Neural progenitor cell (in vitro differentiated cells): ENCODE measurements at places on chromosomes 13 and 19. TPM values are rescaled to one million over a fixed set of nuclear protein-coding genes. Genes with fewer than 3 reads are reported as not detected.

DNA sequence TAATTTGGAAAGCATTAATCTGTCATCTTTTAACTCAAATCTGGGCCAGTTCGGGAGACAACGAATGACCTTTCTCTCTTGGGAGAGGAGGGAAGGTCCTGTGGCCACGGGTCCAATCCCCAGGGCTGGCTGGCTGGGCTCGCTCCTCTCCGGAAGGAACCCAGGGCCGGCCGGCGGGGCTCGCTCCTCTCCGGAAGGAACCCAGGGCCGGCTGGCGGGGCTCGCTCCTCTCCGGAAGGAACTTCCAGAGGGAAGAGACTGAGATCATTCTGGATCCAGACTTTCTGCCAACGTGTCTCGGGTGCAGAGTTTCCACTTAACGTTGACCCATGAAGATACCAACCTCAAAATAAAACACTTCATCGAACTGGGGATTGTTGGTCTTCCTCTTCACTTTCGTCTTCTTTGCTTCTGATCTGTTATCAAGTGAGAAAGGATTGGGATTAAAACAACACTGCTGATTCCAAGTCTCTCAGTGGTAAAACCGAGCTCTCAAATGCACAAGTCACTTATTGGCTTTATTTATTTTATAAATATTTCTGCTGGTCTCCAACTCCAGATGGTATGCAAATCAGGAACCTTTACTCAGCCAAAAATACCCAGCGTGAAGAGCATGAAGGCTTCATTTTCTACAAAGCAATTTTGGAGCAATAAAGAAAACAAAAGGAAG lies 53.3 kb upstream of the C13orf46 start:
- no peak for DNase-seq

- no peak for DNase-seq
Observed at GRCh38 chr13:29435125-29435911, 160.2 kb downstream of the SLC7A1 start.

DNA sequence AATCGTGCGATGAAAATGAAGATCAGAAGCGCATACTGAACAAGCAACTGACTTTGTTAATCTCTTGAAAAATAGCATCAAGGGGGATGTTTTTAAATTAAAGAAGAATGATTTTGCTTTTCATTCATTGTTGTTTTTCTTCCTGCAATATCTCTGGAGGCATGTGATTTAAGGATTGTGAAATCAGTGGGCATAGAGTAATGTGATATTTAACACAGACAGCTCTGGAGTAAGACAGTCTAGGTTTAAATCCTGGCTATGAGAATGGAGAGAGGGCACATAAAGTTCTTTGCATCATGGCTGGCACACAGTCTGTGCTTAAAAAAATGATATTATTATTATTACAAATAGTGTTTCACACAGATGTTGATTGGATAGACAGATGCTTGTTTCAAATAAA lies 243.1 kb upstream of the NBEA start:
- DNase-seq, result no peak

DNA sequence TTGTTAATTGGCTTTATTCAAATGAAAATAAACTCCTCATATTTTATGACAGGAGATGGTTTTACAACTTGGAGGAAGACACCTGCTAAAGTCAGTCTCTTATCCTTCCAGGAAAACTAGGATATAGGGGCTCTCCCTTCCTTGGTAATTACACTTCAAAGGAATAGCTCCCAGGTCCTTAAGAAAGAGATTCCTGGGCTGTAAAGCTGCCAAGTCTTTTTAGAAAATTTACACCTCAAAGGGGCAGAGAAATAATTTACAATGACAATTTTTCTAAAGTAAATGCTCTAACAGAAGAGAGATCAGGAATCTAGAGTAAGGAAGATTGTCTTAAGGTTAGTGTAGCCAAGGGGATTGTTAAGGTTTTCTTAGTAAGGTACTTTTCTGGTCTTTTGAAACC lies 1359.0 kb downstream of the OLFM4 start:
- DNase-seq, result no peak

DNA sequence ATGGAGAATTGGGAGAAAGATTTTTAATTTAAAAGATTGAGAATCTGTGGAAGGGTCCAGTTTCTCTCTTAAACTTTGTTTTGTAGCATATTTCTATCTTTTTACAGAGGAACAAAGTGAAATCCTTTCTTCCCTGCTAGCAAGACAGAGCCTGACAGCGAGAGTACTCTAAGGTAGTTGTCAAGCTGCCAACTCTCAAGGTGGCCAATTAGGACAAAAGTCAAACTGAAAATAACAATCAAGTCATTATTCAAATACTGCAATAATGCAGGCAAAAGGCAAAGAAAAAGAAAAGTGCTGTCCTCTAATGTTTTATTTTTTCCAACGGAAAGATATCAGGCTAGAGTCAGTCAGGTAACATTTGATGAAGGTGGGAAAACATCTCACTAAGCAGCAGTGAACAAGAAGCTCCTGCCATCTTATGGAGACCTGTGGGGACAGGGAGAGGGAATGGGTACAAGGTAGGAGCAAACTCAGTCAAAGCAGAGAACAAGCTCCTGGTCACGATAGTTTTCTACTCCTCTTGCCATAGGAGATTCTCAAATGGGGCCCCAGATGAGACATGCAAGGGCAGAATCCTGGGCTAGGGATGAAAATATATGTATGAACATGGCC lies 801.9 kb upstream of the SLITRK1 start:
- no peak for DNase-seq

DNA sequence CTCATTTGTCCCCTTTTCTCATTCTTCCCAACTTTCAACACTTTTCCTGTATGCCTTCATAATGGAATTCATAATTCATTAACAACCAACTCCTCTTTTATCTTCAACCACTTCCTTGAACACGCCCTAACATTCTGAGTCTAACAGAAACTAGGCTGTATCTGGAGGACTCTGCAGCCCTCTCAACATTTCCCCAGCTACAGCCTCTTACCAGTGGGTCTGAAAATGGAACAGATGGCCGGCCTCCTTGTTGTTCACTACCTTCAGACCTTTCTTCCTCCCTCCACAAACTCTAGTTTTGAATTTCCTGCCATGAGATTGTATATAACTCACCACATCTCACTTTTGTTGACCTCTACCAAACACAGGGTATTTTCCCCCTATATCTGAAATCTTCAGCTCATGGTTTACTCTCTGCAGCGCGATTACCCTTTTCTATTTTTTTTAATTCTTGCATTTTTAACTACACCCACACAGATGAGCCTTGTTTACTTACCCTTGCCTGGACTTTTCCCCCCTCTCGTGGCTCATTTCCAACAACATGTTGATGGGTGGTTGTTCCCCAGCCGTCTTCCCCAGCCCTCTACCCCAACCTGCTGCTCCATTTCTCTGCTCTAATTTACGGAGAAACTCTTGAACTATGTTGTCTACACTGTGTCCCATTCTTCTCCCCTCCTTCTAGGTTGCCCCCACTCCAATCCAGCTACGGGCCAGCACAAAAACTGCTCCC lies 846 bp downstream of the ZNF790 start:
- no peak for DNase-seq

- DNase-seq, result peak; percentile 97
Observed at GRCh38 chr19:11137542-11138384, 17.8 kb downstream of the SPC24 start.

- DNase-seq, result no peak
Observed at GRCh38 chr19:3098141-3098514, 4.0 kb downstream of the GNA11 start.

DNA sequence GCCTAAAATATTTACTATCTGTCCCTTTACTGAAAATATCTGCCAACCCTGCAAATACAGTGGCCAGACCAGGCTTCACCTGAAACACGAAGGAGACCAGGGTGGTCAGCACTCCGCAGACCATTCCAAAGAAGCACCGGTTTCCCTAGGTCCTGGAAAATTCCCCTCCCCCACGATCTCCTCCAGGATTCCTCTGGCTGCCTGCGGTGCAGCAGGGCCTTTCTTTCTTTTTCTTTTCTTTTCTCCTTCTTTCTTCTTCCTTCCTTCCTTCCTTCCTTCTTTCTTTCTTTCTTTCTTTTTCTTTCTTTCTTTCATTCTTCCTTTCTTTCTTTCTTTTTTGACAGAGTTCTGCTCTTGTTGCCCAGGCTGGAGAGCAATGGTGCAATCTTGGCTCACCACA lies 152.7 kb downstream of the USP12 start:
- no peak for DNase-seq

GRCh38 chr19:41911889-41912731 lies 16.1 kb downstream of the ERFL start:
- no peak for DNase-seq

DNA sequence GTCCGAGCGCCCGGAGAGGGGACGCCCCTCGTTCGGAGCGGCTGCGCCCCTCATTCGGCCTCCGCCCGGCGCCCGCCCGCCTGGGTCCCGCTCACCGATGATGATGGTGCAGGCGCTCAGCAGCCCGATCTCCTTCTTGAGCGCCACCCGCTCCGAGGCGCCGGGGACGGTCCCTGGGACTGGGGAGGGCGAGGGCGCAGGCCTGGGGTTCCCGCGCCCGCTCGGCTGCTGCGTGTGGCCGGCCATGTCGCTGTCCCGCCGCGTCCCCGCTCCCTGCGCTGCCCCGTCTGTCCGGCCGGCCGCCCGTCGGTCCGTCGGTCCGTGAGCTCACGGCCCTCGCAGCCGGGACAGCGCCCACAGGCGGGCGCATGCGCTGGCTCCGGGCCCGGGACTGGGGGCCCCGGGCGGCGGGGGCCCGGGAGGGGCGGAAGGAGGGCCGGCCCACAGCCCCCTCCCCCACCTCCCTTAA lies at the start of gene SLC7A10:
TSS of gene SLC7A10 (minus strand) at position 393 of the 469 bp plus-strand sequence. CDS start at position 246, 147 bp downstream.
- peak; percentile 71 for DNase-seq

DNA sequence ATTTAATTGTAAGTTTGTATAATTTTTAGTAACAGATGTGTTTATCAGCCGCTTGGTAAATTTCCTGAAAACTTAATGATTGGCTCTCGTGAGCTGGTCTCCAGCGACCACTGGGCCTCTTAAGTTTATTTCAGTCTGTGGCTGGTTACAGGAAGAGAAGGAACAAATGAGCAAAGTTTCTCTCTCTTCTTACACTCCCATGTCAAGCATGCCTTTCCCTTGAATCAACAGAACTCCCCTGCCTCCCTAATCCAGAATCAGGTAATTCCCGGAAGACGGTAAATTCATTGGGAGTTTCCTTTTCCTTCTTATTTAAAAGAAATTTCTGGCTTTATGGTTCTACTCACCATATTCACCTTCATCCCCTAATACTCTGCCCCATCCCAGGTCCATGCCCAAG lies 52.5 kb upstream of the POMP start:
- DNase-seq, result no peak

DNA sequence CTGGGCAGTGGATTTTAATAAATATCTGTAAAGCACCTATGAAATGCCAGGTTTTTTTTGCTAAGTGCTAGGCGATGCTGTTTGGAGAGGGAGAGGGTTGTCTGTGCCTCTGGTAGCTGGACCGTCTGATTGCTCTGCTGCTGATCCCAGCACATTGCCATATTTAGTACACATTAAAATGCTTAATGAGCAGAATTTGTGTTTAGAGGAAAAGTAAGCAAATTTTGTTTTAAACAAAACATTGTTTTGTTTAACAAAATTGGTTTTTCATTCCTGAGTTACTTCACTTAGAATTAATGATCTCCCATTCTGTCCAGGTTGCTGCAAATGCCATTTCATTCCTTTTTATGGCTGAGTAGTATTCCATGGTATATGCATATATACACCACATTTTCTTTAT lies 85.2 kb downstream of the LMO7 start:
- no peak for DNase-seq

SLC6A16 gene
- total RNA-seq, result 2.9 and 5.0 TPM in 2 replicates

LCP1 gene
- total RNA-seq, result 0.34 and 2.2 TPM in 2 replicates

VSTM2B gene
- 0.59 TPM in 1 of 2 replicates, not detected in the other for total RNA-seq

NLRP4 gene
- not detected in 2 replicates for total RNA-seq

EDNRB gene
- 2.0 and 2.2 TPM in 2 replicates for total RNA-seq

ZNF578 gene
- 3.8 and 9.7 TPM in 2 replicates for total RNA-seq

KCNN1 gene
- 1.8 and 5.5 TPM in 2 replicates for total RNA-seq
